Pericardium fibroblast (primary cell): ENCODE measurements at places on chromosomes 11 and 22. TPM values are rescaled to one million over a fixed set of nuclear protein-coding genes. Genes with fewer than 3 reads are reported as not detected.

The TREH gene
- not detected in 2 replicates for total RNA-seq

The KCNE3 gene
- 7.5 and 8.5 TPM in 2 replicates for total RNA-seq

The SLC22A8 gene
- not detected in 2 replicates for total RNA-seq

The MS4A3 gene
- not detected in 2 replicates for total RNA-seq

The VSIG2 gene
- total RNA-seq = not detected in 2 replicates

The PAMR1 gene
- 40.8 and 219 TPM in 2 replicates for total RNA-seq

The KCNQ1 gene
- total RNA-seq = not detected in 2 replicates

The SRPRA gene
- 52.3 and 81.1 TPM in 2 replicates for total RNA-seq

The SYT7 gene
- 0.47 and 2.6 TPM in 2 replicates for total RNA-seq

The OVOL1 gene
- not detected in 2 replicates for total RNA-seq

The APOBEC3B gene
- total RNA-seq = 0.23 and 0.34 TPM in 2 replicates

The SAC3D1 gene
- total RNA-seq = 19.7 and 23.5 TPM in 2 replicates

The KRTAP5-11 gene
- total RNA-seq = not detected in 2 replicates

The DDX6 gene
- total RNA-seq = 41.1 and 51.7 TPM in 2 replicates

The DRICH1 gene
- 0.09 TPM in 1 of 2 replicates, not detected in the other for total RNA-seq

The OR8D4 gene
- not detected in 2 replicates for total RNA-seq

The LMF2 gene
- total RNA-seq = 64.2 and 77.0 TPM in 2 replicates

The DEUP1 gene
- total RNA-seq = not detected in 2 replicates

The PKDREJ gene
- under 0.01 TPM in 1 of 2 replicates, not detected in the other for total RNA-seq

The CCDC116 gene
- total RNA-seq = not detected in 2 replicates

The NFAM1 gene
- not detected in 2 replicates for total RNA-seq

The FBLN1 gene
- 189 and 709 TPM in 2 replicates for total RNA-seq

The KDM4E gene
- total RNA-seq = not detected in 2 replicates

The SEZ6L gene
- total RNA-seq = not detected in 2 replicates

The AQP11 gene
- 0.47 and 1.8 TPM in 2 replicates for total RNA-seq

The C11orf86 gene
- not detected in 2 replicates for total RNA-seq

The ART1 gene
- not detected in 2 replicates for total RNA-seq

The NCR3LG1 gene
- total RNA-seq = 7.7 and 9.3 TPM in 2 replicates

The INS gene
- total RNA-seq = not detected in 2 replicates

The FGF19 gene
- not detected in 2 replicates for total RNA-seq

The ST3GAL4 gene
- 30.9 and 63.0 TPM in 2 replicates for total RNA-seq

The YIF1A gene
- total RNA-seq = 149 and 223 TPM in 2 replicates
